ENCODE measurements at places on chromosomes 2 and 18.

- DNase-seq: peak; percentile 48
Measured at GRCh38 chr18:59881728-59882656, 17.8 kb upstream of the PMAIP1 start.

DNA sequence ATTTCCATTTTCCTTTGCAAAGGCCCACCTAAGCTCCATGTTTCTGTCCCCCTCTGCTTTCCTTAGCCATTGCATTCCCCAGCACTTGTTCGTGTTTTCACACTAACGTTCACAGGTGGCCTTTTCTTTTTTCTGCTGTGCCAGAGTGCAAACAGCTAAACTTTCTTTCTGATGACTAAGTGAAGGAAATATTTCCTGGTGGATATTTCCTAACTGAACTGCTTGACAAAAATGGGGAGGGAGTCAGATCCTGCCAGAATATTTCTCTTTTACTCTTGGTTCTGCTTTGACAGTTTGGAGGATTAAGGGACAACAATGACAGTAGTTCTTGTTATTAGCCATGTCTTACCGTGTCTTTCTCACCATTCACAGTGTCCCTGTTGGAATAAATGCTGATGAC is 344.0 kb downstream of the ARHGAP15 start:
- no peak for DNase-seq

GRCh38 chr18:55252901-55253300 is 293.6 kb upstream of the CCDC68 start:
- DNase-seq: no peak

- DNase-seq: no peak
Measured at GRCh38 chr2:31430439-31431165, 16.1 kb upstream of the XDH start.

DNA sequence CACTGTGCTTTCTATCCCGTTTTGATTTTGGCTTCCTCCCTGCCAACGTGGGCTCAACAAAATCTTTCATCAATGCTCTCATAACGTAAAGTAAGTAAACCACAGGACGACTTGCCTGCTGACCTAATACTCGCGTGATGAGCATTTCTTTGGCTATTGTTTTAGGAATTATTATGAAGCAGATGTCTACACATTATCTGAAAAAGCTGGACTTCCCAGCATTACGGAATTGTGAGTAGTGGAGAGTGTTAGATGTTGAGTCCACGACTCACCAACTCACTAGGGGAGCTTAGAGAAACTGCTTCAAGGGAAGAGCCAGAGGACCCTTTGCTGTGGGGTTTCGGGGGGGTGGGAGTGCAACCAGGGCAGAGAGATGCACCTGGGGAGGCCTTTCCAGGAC is 21.9 kb downstream of the HJURP start:
- no peak for DNase-seq

- DNase-seq: no peak
Measured at GRCh38 chr2:54680397-54681041, 42.9 kb upstream of the EML6 start.

DNA sequence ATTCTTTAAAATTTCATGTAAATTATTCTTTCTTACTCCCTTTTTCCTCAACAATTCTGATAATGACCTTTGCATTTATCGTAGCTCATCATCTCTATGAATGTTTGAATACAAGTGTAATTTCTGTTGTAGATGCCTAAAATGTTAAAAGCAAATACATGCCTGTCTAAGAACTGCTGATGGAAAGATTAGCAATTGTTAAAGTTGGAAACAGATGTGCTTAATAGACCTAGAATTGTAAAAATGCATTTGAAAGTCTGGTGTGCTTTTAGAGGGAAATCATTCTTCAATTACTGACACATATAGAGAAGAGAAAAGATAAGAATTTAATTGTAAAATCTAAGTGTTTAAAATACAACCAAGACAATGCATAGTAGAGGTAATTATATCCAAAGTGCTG is 50.4 kb downstream of the CCDC102B start:
- no peak for DNase-seq

DNA sequence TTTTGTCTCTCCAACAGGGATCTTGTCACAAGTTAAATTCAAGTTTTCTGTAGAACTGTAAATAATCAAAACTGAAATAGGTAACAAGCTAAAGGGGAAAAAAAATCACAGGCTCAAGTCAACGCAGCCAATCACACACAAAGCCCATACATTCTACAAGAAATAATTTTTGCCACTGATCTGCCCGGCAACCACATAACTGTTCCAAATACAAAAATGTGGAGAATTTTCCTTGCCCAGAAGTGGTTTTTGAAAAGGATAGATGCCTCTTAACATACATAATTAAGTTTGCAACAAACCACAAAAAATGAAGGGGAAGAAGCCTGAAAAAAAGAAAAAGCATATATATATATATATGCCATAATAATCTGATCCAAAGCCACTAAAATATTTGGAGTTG is 60.3 kb downstream of the FARSB start:
- DNase-seq: no peak

- no peak for DNase-seq
Measured at GRCh38 chr2:88857951-88858411, 166.5 kb downstream of the RPIA start.

DNA sequence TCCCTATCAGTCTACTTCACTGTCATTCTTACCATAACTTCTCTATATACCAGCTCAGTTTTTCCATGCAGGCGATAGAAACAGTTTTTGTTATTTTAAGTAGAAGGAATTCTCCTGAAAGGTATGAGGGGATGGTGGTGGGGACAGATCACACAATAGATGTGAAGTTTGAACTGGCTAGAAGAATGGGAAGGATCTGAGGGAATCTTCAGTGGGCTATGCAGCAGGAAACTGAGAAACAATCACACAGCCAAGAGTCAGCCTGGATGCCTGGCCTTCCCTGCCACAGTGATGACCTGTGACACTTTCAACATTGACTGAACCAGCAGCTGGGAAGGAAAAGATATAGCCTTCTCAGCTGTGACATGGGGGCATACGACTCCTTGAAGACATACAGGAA is 329.1 kb upstream of the GULP1 start:
- no peak for DNase-seq

GRCh38 chr18:45519411-45520280 is 95.6 kb upstream of the SLC14A2 start:
- no peak for DNase-seq

GRCh38 chr2:55887901-55888624 is 35.5 kb downstream of the EFEMP1 start:
- DNase-seq: peak; percentile 10

DNA sequence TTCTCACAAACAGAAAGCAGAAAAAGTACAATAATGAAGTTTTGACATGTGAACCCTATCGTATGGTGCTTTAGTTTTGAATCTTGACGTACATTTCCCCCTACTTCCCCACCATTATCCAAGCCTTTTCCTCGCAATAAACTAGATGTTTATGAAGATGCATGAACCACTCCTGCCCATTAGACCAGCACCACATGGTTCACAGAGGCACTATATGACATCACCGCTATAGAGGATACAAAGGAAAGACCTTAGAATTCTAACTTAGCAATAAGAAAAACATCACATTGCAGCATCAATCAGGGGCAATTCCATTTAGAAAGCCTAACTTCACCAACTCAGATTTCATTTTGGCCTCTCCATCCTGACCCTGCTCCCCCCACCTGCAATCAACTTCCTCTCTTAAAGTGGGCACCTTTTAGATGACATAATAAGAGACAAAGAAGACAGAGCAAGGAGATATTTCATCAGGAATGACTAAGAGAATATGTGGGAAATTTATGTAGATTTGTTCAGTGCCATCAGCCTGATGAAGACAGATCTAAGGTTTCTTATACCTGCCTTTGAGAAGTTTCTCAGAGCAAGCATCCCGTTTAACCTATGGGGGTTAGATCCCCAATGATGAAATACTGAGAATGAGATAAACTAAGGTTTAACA is 124.9 kb downstream of the PIGN start:
- no peak for DNase-seq

DNA sequence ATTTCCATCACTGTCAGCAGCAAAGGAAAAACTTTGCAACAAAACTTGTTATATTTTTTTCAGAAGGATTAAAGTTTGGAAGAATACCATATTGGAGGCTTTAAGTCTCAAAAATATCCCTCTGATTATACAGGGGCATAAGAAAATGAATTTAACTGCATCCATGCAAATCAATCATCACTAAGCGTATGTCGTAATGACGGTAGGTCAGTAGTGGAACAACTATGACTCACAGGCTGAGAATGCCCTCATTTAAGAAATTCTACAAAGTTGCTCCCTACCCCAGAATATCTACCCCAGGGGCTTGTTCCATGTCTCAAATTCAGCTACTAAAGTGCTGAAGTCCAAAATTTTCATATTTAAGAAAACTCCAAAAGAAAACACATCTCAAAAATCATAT is 12.5 kb upstream of the NAB1 start:
- DNase-seq: peak; percentile 24

DNA sequence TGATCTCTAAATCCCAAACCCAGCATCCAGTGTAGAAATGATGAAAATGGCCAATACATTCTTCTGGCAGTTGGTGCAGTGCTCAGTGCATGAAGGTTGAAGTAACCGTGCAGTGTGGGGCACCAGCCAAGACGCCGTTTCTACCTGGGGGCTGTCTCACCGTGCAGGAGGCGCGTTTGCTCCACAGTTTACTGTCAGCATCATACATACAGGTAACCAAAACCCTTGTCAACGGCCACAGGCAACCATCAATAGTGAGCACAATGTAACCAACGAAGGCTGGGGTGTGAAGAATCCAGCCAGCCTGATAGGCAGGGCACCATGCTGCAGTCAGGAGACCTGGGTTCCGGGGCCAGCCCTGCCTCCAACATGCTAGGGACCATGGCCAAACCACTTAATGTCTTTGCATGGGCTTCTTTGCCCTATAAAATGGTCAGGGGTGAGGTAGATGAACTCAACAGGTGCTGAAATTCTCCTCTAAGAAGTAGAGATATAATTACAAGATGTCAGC is 127.5 kb upstream of the ID2 start:
- DNase-seq: no peak

DNA sequence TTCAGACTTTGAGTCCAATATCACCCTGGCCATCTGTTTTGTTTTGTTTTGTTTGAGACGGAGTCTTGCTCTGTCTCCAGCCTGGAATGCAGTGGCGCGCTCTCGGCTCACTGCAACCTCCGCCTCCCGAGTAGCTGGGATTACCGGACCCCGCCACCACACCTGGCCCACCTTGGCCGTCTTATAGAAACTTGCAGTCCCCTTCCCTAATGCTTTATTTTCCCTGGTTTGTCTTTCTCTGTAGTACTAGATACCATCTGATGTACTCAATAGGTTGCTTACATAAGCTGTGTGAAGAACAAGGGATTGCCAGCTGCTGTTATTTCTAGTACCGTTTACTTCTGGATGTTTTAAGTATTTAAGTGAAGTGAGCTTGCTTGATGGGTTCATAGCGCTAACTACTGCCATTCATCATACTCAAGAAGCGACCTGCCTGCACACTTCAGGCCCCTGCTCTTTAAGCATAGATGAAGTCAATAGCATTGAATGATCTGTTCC is 1.2 kb downstream of the RPL31 start:
- no peak for DNase-seq

- DNase-seq: no peak
Measured at GRCh38 chr2:219423652-219424377, 5.6 kb downstream of the DES start.

DNA sequence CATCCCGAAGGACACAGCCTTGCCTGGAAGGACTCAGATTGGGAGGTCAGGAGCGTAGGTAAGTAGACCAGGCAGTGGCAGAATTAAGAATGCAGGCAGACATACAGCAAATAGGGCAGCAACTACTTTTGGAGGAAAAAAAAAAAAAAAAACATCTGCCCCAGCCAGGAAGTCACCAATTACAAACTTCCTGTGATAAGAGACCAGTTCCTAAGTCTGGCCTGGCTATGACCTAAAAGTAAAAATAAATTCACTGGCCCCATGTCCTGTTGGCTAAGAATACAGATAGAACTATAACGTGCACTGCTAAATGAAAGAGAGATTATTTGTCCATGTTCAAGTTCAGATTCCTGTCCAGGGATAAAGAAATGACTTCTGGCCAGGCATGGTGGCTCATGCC is 45.2 kb upstream of the NOSTRIN start:
- no peak for DNase-seq

- DNase-seq: no peak
Measured at GRCh38 chr2:48220501-48220900, 309.5 kb upstream of the STON1 start.

GRCh38 chr18:49183921-49184320 is 233.2 kb upstream of the SMAD7 start:
- no peak for DNase-seq

DNA sequence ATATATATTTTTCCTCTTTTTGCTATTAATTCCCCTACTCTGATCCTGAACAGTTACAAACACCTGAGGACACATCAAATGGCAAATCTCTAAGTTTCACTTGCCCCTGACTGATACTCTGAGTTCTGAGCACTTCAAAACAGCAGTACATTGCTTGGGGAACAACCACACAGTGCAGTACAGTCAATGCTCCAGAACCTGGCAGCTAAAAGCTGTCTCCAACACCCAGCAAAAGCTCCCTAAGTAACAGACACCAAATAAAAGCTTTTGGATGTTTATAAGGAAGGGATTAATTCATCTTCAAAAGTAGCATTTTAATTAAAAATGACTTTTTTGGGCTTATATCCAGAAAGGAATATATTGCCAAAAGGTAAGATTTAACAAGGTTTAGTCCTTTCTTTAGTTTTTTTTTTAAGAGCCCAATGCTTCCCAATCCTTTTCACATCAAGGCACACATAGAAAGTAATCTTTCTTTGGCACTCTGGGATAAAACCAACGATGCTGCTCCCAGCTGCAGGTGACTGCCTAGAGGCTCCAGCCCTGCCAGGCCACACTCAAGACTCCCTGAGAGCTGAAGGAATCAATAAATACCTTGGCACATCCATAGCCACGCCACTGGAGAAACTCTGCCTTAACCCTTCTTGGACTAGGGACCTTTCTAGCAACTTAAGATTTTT is 164.9 kb upstream of the ZFP36L2 start:
- no peak for DNase-seq

- no peak for DNase-seq
Measured at GRCh38 chr2:113216321-113216720, 42.5 kb downstream of the PSD4 start.

DNA sequence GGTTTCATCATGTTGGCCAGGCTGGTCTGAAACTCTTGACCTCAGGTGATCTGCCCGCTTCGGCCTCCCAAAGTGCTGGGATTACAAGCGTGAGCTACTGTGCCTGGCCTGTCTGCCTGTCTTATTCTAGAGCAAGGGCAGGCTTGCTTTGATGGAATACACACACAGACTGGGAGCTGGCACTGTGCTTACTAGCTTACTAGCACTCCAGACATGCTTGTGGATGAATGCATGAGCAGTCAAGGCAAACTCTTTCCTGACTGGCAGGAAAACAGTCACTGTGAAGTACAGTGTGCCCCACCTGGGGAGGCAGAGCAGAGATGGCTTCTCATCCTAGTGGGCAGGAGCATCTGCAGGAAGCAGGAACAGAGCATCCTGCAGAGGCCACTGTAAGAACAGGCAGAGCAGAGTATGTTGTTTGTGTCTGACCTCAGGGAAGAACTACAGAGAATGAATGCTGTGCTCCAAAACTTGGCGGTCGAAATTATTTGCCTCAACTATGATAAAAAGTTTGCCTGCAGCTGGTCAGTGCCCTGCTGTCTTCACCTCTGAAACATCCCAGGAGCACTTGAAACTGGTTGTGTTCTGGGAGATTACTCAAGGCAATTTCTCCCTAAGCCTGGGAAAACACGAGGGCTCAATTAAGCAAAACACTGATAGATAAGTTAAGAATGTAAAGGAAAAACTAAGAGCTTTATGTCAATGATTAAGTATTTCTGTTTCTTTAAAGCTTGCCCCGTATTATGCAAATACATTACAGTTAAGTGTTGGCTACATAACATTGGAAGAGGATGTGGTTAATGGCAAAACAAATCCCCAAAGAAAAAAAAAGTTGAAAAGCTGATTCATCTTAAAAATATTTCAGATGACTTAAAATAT is 102.4 kb downstream of the VAPA start:
- DNase-seq: peak; percentile 81

- DNase-seq: no peak
Measured at GRCh38 chr2:181025004-181025403, 44.6 kb downstream of the UBE2E3 start.

All from inflammatory macrophage (primary cell).